CD4-positive, alpha-beta T cell treated with Interleukin-4 for 1 hour (primary cell): ENCODE measurements at places on chromosomes 7 and 10.

DNA sequence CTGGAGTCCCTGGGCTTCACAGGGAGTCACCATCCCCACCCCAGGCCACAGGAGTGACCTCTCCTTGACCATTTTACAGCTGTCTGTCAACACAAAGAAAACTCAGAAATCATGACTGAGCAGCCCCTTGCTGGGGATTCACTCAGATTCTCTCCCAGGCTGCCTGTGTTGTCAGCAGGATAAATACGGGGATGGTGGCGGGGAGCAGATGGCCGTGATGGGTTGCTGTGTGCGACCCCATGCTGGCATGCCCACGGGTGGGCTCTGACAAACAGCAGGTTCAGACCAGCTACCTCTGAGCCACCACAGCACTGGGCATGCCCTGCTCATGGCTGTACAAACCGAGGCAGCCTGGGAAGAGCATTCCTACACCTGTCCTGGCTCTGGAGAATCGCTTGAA, 136.1 kb downstream of the SLIT1 start:
- DNase-seq = no peak

GRCh38 chr10:103678178-103678526, 177.2 kb downstream of the SH3PXD2A start:
- DNase-seq = peak; percentile 93

- DNase-seq = no peak
These were observed 107.8 kb downstream of the ARHGAP12 start for GRCh38 chr10:31820778-31821369.

- no peak for DNase-seq
These were observed 47.3 kb downstream of the TFPI2 start for GRCh38 chr7:93843260-93843659.

GRCh38 chr7:134995239-134996096, 9.2 kb downstream of the AGBL3 start:
- DNase-seq = peak; percentile 64

GRCh38 chr10:60820093-60820754, 41.9 kb downstream of the CDK1 start:
- no peak for DNase-seq

DNA sequence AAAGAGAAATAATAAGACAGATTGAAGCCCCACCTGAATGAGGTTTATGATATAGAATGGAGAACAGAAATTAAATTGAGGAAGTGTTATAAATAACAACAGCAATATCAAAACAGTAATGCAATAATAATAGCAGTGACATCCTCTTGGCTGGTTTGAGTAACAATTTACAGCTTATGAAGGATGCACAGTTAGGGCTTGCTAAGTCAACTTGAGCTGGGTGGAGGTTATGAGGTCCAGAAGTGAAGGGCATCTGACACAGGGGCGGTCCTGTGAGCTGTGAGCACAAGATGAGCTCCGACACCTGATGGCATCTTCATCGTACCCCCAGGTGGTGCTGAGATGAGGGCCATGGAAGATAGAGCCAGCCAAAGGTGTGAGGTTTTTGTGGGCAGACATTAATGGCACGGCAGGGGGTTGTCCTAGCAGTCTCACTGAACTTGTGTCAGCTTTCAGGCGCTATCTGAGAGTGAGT, 30.5 kb downstream of the ARHGAP22 start:
- peak; percentile 26 for DNase-seq

- DNase-seq = peak; percentile 16
These were observed 386.2 kb downstream of the KCNMA1 start for GRCh38 chr10:77251297-77252013.

DNA sequence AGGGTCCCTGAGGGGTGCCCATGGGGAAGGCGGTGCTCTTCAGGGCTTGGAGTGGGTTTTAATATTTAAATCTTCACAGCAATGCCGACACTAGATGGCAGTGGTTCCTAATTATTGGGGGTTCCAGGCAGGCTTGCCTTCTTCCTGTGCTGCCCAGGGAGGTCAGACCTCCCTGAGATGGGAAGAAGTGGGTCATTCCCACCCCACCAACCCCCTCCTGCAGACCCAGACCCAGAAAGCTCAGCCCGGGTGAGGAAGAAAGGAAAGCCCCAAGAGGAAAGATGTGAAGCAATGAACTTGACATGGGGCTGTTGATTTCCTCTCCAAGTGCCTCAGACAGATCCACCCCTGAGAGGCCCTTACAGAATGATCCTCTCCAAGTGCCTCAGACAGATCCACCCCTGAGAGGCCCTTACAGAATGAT, 85.1 kb upstream of the LANCL2 start:
- DNase-seq = peak; percentile 76

DNA sequence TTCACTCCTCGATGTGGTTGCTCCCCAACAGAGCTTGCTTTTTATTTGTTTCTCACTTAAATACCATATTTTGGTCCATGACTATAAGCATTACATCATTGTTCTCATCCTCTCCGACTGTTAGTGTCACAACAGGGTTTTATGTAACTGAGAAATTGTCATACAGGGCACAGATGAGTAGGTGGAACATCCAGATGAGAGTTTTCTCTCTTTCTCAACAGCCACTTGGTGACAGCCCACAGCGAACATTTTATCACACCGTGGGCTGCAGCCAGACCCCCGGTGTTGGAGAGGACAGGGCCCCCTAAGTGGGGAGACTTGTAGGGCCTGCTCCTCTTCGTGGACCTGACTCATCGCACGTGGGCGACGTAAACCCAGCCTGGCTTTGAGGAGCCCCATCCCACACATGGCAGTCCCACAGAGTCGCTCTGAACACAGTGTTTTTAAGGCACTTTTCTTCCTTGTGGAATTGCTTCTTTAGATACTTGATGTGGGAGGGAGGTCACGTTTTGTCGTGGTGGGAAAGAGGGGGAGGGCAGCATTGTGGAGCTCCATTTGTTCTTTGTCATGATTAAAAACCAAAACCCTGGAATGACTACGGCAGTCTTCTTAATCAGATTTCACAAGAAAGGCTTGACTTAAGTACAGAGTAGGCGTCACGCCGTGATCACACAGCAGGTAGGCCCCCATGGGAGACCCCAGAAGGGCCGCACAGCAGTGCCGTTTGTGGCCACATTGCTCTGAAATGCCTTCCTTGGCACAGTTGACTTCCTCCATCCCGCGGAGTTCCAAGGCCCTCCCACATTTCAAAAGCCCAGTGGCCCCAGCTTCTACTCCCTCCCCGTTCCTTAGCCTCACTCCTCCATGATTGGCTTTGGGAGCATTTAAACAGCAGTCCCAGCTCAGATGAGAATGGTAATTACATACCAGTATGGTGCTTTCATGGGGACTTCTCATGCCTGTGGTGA, 220.6 kb downstream of the CCDC3 start:
- DNase-seq = no peak

GRCh38 chr10:11881477-11882417, 58.6 kb downstream of the PROSER2 start:
- no peak for DNase-seq

GRCh38 chr7:118109607-118110006, 74.4 kb upstream of the LSM8 start:
- no peak for DNase-seq

GRCh38 chr7:33979807-33980355, 74.5 kb downstream of the BMPER start:
- no peak for DNase-seq

GRCh38 chr7:147915781-147916180, 674.8 kb upstream of the C7orf33 start:
- DNase-seq = no peak

- no peak for DNase-seq
These were observed 96.0 kb downstream of the GALNT11 start for GRCh38 chr7:152121432-152121831.

DNA sequence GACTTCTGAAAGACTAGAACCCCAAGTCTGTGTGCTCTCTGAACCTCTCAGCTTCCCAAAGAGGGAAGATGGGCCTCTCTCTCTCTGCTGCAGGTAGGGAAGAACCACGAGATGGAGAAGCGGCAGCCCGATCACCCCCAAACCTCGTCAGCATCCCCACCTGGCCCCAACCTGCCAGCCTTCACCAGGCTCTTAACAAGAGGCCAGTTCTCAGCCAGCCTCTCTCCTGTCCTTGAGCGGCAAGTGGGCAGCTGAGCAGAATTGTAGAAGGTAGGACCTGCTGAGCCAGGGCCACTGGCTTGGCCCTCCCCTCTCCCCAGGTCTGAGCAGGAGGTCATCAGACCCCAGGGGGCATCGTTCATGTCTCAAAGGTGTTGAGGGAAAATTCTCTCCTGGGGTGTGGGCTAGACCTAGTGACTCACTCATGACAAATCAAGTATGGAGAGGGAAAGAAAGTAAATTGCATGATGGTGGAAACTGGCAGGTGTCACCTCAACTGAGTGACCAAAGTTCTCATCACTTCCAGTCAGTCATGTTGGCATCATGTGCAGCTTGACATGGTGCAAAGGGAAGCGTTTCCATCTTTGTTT, 92.0 kb upstream of the GPR26 start:
- no peak for DNase-seq
